Stimulated activated naive CD4-positive, alpha-beta T cell (primary cell): ENCODE measurements at places on chromosomes 6 and 20.
A peak's percentile ranks its signal among the peaks of the same experiment; 100 is the strongest.

- no peak for DNase-seq
Observed at GRCh38 chr6:129350278-129350677, 359.7 kb downstream of the ARHGAP18 start.

- DNase-seq, result no peak
Observed at GRCh38 chr6:43952746-43953145, 174.5 kb downstream of the MRPL14 start.

DNA sequence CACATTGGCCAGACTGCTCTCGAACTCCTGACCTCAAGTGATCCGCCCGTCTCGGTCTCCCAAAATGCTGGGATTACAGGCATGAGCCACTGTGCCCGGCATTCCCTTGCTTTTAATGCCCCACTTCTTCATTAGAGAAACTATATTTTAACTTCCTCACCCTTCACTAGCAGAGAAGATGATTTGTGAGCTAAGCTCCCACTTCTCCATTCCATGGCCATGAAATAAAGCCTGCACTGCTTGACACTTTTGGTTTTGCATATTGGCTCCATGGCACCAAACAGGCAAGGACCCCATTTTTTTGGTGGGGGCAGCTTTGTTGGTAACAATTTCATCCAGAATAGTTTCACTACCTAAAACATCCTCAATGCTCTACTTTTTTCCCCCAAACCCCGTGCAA lies 145.3 kb downstream of the TFAP2B start:
- no peak for DNase-seq

- no peak for DNase-seq
Observed at GRCh38 chr20:46935394-46936017, 40.9 kb downstream of the EYA2 start.

- no peak for DNase-seq
Observed at GRCh38 chr6:141134723-141135122, 998.0 kb upstream of the GJE1 start.

DNA sequence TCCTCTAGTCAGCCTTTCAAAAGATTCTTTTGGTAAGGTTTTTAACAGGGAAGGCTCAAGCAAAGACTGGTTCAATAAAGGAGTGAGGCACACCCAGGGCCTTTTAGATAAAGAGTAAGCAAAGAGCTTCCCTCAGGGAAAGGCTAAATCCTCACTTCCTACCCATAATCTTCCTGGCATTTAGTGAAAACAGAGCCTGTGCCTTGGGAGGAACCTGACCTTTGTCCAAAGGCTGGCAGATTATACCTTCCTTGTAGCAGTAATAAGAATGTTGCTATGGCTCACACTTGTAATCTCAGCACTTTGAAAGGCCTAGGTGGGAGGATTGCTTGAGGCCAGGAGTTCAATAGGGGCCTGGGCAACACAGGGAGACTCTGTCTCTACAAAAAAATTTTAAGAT lies 280.1 kb upstream of the PLCB4 start:
- DNase-seq, result no peak

- DNase-seq, result no peak
Observed at GRCh38 chr6:106874481-106874880, 100.0 kb downstream of the CD24 start.

DNA sequence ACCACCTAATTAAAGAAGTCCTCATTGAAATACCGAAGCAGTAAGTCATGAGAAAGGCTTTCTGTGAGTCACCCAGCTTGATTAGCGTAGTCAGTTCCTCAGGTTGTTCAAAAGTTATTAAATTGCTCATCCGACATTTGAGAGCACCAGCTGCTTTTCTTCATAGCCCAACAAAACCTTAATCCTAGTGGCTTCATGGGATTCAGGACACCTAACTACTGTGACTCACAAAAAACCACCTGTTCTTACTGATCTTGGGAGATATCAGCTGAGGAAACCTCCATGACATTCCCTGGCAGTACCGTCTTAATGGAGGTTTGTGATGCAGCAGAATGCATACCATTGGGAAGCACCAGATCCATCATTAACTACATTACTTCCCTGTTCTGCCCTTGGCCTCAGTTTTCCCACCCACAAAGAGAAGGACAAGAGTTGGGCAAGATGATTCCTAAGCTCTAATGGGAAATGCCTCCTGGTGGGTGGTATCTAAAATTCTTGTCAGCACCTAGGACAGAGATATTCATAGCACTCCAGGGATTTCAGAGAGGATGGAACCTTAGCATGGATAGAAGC lies 103.8 kb downstream of the KHDC1L start:
- no peak for DNase-seq

DNA sequence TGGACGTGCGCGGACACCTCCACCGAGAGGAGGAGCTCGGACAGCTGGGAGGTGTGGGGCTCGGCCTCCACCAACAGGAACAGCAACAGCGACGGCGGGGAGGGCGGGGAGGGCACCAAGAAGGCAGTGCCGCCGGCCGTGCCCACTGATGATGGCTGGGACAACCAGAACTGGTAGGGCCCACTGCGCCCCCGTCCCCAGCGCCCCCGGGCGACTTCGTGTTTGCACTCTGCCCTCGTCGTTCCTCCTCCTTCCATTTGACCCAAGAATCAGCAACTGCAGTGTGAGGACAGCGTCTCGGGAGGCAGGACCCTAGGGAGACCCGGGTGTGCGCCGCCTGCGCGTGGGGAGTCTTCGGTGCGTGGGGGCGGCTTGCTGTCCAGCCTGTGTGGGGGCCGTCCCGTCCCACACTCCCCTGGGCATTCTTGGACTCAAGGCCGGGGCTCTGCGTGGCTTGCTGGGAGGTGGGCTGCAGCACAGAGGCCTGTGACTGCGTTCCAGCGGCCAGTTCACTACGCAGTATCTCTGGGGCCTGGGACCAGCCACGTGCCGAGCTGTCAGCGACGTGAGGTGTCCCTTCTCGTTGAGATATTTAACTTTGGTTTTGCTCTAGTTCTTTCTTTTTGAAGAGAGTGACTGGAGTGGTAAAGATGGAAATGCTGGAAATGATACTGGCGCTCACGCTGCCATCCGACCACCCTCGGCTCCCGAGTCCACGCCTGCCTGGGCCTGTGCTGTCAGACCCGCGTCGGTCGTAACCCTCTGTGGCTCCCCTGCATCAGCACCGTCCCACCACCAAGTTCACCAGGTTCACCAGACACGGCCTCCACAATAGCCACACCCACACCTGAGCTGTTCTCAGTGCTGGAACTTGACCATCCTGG lies 5.0 kb upstream of the COL20A1 start:
- DNase-seq, result no peak

DNA sequence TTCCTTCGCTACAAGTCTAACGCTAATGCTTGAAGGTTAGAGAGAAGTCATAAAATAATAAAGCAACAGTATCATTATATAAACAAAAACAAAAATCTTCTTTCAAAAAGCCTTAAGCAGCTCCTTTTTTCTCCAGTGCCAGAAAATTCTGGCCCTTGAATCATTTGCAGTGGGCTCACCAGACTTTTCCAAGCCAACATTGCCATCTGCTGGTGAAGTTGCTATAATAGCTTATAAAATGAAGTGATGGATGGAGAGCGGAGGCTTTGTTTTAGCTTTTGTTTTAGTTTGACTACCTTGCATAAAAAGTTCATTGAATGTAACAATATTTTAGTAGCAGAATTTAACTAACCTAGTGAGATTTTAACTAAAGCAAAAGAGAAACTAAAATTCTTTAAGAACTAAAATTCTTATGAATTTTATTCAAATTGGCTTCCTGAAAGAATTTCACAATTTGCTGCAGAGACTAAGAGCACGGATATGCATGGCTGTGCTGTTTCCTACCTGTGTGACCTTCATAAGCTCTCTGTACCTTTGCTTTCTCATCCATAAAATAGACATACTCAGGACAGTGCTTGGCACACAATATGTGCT lies 44.8 kb upstream of the SLC2A12 start:
- peak; percentile 49 for DNase-seq

DNA sequence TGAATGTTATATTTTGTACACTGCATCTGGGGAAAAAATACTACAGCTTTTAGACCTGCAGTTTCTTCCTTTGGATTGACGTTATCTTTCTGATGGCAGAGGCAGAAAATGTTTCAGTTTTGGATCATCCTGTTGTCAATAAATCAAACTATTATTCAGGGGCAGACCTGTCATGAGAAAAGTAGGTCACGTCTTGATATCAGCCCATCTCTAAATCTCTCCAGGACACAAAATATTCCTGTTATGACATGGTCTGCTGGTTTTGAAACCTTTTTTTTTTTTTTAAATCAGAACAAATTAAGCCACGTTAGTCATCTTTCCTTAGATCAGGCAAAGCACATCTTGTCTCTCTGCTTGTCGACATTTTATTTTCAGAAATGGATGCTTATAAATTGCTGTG lies 24.0 kb downstream of the IL20RA start:
- DNase-seq, result no peak

DNA sequence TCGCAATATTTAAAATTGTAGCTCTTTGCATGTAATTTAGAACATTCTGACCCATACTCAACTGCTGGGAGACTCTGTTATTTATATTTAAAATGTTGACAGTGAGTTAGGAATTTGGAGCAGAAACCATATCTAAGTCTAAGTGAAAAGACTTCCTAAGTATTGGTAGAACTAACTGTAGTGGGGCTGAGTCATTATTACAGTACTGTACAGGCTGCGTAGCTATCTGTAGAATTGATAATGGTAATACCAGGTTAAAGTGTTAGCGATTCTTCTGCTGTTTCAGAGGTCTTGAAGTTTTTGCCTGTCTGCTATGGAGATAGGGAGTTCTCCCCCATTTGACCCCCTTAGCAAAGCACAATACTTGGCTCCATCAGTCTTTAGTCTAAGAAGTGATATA lies 3.6 kb downstream of the TOP1 start:
- DNase-seq, result no peak

GRCh38 chr6:151765444-151765886 lies 42.0 kb upstream of the ESR1 start:
- peak; percentile 50 for DNase-seq

- no peak for DNase-seq
Observed at GRCh38 chr20:14415467-14415866, 78.1 kb upstream of the FLRT3 start.

- DNase-seq, result no peak
Observed at GRCh38 chr6:124670801-124671200, 291.4 kb upstream of the RNF217 start.

- no peak for DNase-seq
Observed at GRCh38 chr6:154498340-154498934, 12.0 kb downstream of the CNKSR3 start.

GRCh38 chr20:5608104-5608441 lies 142.1 kb upstream of the SHLD1 start:
- no peak for DNase-seq

DNA sequence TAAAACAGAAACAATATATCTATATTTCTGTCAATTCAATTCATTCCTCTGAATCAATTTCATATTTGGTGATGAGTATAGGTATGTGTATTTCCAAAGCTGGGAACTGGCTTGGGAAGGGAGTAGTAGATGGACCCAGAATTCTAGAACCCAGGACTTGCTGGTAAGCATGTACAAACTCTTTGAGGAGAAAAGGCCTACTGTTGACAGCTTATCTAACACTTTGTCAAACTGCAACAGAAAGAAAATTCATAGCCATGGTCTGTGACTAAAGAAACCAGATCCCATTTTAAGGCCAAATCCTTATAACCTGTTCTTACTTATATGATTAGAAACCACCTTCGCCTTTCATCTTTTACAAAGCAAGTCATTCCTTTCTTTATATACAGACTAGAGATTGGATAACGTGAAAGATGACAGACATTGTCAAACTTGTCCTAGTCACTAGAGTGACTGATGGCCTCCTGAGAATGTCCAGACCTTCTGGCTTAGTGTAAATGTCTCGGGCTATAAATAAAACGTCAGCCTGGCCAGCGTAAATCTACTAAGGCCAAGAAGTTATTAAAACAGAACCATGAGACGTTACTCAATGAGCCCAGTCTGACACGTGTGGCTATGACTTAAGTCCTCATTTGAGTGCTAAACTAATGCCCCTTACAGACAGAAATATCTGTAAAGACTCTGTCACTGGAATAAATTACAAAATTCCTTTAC lies 152.3 kb downstream of the ALDH8A1 start:
- DNase-seq, result no peak

DNA sequence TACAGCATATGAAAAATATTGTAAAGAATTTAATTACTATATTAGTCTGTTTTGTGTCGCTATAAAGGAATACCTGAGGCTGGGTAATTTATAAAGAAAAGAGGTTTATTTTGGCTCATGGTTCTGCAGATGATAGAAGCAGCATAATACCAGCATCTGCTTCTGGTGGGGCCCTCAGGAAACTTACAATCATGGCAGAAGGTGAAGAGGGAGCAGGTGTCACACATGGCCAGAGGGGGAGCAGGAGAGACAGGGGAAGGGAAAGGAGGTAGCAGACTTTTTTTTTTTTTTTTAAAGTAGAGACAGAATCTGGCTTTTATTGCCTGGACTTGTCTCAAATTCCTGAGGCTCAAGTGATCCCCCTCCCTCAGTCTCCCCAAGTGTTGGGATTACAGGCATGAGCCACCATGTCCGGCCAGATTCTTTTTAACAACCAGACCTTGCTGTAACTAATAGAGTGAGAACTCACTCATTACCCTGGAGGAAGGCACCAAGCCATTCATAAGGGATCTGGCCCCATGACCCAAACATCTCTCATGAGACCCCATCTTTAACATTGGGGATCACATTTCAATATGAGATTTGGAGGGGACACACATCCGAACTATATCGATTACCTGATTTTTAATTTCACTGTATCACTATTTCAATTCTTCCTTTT lies 64.6 kb downstream of the MAN1A1 start:
- no peak for DNase-seq

- DNase-seq, result no peak
Observed at GRCh38 chr20:23327617-23328333, 22.8 kb upstream of the NXT1 start.

DNA sequence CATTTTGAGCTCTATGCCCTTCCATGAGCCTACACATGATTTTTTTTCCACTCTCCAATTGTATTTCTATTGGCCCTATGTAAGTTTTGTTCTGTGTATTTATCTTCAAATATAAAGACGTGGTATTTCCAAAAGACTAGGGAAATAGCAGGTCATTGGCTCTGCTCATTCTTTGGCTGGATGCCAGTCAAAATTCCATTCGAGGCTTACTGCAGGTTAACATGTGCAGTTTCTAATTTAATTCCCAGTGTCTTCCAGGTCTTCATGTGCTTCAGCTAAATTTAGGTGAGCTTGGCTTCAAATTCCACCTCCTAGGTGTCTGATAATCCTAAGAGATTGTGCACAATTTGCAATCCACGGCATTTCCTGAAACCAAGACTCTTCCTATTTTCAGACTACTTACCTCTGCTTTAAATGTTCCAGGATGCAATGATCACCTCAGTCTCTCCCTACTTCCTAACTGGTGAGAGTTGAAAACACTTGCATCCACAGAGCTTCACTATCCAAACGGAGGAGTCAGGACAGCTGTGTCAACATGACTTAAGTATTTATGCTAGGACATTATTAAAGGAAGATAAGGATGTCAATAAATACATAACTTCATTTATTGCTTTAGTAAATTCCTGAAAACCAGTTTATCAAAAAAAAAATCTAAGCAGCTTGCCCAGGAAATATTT lies 236.1 kb downstream of the COL12A1 start:
- DNase-seq, result no peak
